Lung microvascular endothelial cell (primary cell): ENCODE measurements at places on chromosomes 3 and 15.

- DNase-seq: no peak
Observed at GRCh38 chr3:155270485-155271342, 22.8 kb downstream of the STRIT1 start.

- DNase-seq: no peak
Observed at GRCh38 chr3:4712109-4712508, 219.0 kb downstream of the ITPR1 start.

- DNase-seq: no peak
Observed at GRCh38 chr15:77526595-77527163, 106.0 kb downstream of the HMG20A start.

DNA sequence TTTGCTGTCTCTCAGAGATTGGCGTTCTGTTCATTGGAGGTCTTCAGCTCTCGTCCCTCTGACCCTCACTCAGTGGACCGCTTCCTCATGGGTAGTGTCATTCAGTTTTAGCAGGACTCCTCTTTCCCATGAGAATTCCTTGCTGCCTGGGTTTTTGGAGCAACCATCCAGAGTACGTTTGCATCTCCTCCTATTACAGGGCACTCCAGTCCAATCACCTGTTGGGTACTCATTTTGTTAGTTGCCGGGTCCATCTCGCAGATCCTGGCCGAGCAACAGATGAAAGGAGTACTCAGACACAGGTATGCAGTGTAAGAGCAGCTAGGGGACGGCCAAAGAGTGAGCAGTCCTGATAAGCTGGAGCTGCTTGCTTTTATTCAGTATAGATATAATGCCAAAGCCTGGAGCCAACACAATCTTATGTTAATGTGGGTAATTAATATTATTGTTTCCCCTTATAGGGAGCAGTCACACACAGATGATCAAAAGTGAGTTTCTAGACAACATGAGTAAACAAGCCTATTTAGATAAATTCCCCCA lies 49.6 kb downstream of the ISG20 start:
- DNase-seq: no peak

DNA sequence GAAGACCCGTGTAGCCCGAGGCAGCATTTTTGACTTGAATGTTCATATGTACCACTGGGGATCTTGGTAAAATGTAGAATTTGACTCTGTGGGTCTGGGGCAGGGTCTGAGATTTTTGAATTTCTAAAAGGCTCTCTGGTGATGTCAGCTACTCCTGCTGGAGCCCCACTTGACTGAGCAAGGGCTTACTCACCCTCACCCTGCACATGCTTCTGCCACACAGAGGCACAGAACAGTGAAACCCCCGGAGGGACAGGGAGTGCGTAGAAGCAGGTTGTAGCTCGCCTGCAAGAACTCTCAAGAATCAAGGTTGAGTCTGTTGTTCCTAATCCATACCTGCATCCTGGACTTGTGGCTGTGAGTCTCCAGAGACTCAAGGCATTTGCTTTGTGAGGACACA lies 41.1 kb downstream of the SLCO3A1 start:
- no peak for DNase-seq

- DNase-seq: no peak
Observed at GRCh38 chr15:98916826-98917225, 90.8 kb downstream of the PGPEP1L start.
